Hippocampal formation (tissue), 2 donors: ENCODE measurements at places on chromosomes 4 and X.

GRCh38 chrX:3815896-3816664, 102.6 kb upstream of the PRKX start:
- DNase-seq = peak; percentile 2

- no peak for DNase-seq
Observed at GRCh38 chrX:119895843-119896326, at the start of gene AKAP14. TSS of gene AKAP14 (plus strand) at chrX:119895893. CDS start at chrX:119903224, 7,331 bp downstream.

GRCh38 chrX:41870719-41871151, 52.6 kb downstream of the CASK start:
- DNase-seq = no peak

DNA sequence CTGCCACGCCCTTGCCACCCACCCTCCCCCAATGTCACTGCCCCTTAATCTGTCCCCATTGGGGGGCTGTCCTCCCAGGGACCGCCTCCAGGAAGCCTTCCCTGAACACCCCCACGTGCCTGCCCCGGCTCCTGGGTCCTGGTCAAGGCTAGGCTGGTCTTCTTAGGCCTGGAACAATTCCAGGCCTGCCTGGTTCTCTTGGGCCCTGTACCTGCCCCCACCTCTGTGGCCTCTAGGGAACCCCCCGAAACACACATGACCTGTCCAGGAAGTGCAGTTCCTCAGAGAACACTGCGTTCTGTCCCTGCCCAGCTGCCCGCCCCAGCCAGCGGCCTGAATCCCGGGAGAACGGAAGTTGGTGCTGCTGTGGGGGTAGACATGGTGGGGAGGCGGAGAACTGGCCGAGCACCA, 5.1 kb downstream of the MXD4 start:
- DNase-seq = no peak

DNA sequence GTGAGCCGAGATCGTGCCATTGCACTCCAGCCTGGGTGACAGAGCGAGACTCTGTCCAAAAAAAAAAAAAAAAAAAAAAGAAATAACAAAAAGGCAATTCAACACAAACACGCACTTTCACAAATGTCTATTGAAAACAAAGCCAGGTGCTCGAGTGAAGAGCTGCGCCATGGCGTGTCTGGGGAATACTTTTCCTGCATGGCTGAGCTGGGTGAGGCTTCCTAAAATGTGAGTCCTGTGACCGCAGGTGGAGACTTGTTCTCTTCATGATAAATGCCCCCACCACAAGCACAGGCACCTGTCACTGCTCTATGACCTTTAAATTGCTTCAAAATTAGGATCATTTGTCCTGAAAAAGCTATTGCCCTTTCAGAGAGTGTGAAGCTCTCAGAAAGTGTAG, 4.0 kb upstream of the ABLIM2 start:
- DNase-seq = no peak

GRCh38 chr4:175714686-175715085, 97.4 kb downstream of the GPM6A start:
- no peak for DNase-seq

- DNase-seq = no peak
Observed at GRCh38 chr4:122762520-122762919, 30.0 kb downstream of the BBS12 start.

- DNase-seq = no peak
Observed at GRCh38 chr4:29153642-29154041, 1566.5 kb upstream of the PCDH7 start.

GRCh38 chrX:72382202-72382595, 76.5 kb upstream of the CITED1 start:
- no peak for DNase-seq

DNA sequence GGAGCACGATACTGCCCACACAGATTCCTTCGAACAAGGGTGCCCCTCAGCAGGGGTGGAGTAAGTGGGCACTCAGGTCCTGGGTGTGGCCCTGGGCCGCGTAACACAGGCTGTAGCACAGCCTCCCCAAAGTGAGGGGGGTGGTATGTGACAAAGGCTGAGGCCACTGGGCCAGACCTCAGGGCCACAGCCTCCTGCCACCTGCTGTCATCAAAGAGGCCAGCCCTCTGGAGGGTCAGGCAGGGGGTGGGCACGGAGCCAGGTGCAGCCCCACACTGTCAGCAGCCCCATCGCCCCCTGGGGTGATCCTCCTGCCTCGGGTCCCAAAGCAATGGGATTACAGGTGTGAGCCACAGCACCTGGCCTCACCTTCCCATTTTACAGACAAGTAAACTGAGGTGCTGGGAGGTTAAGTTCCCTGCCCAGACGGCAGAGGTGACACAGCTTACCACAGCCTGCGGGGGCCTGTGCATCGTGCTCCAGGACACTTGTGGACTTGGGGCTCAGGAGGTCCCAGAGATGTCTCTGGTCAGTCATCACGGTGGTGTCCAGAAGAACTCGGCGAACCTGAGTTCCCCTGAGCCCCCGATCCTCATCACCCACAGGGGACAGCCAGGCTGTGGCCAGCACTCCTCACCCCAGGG, 27.5 kb upstream of the MXD4 start:
- DNase-seq = no peak

- DNase-seq = no peak
Observed at GRCh38 chr4:106850691-106851090, 185.4 kb downstream of the DKK2 start.

GRCh38 chr4:153266988-153267387, 62.7 kb downstream of the TRIM2 start:
- DNase-seq = no peak

GRCh38 chrX:72203421-72203820, 21.9 kb downstream of the PIN4 start:
- no peak for DNase-seq

DNA sequence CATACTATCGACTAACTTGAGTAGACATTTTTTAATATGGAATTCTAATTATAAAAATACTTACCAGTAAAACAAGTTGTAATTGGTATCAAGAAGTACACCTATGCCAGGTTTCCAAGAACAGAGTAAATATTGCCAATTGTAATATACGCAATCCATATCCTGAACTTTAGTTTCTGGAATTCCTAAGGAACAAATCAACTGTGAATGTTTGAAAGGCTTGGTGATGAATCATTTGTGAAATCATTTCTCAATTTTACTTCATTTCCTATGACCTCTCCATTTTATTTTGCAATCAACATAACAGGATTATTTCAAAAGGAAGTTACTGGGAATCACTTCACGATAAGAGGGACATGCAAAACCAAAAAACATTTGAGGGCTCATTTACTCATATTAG, 3.7 kb downstream of the IL13RA2 start:
- DNase-seq = no peak

GRCh38 chrX:150508018-150508417, 60.4 kb upstream of the MTM1 start:
- no peak for DNase-seq

DNA sequence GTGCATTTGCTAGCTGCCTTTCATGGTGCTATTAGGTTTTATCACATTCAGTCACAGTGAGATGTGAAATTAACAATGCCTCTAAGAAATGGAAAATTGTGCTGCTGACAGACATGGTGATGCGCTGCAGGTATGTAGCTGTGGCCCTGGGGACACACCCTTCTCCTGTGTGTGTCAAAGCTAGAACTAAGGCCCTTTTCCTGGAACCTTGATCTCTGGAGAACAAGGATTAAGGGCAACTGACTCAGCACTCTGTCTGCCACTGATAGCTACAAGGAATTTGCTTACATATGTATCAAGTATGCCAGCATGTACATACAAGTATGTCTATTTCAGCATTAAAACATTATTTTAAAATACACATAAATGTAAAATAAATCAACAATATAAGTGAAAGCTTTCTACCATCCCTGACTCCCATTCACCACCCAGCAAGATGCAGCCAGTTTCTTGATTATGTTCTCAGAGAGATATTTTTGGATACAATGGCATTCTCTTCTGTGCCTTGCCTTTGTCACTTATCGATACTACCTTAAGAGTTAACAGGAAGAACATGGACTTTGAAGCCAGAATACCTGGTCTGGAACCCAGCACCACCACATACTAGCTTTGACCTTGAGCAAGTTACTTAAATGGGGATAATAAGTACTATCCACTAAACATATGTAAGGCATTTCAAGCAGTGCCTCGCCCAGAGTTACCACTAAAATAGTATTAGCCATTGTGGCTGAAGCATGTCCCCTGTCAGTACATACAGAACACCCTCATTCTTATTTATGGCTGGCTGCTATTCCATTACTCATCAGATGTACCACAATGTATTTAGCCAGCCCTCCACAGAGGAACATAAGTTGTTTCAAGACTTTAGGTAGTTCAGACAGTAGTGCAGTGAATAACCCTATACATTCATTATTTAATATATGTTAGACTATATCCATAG, 68.5 kb downstream of the NPNT start:
- DNase-seq = no peak

GRCh38 chr4:173168396-173169177, at the start of gene GALNT7:
TSS of gene GALNT7 (plus strand) at chr4:173168811. CDS start at chr4:173168836, 25 bp downstream.
- peak; percentile 63 for DNase-seq

GRCh38 chr4:182536221-182536811, 293.1 kb downstream of the TENM3 start:
- no peak for DNase-seq

GRCh38 chr4:122341886-122342285, 36.9 kb upstream of the ADAD1 start:
- DNase-seq = no peak

DNA sequence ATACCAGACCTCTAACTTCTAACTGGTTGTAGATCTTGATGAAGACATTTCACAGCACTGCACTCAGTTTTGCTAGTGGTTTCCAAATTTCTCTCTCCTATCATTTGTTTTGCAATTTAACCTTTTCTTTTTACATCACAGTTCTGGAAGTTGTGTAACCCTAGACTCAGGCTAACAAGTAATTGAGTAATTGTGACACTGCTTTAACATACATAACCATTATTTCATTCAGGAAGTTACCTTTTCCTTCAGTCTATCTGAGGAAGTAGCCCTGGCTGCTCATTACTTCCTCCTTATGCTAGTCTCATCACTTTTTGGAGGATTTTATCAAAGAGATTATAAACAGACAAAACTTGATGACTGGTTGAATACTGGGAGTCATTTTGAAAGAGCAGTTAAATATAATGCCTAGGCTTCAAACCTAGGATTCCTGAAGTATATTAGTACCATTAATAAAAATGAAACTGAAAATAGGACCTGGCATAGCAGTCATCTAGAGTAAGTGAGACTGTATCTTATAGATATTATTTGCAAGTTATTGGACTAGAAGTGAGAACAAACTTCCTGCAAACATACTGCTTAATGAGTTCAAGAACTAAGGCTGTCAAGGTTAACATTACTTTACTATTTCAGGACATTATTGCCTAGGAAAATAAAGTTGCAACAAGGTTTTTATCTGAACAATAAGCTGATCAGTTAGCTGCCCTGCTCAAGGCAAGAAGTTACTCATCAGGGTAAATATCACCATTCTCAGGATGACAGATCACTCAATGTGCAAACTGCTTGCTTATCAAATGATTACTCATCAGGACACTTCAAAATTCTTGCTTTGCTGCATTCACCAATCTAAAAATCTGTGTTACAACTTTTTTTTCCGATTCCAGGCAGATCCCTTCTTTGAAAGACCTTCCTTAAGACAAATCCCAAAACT, 25.6 kb upstream of the TEX13C start:
- DNase-seq = no peak

- no peak for DNase-seq
Observed at GRCh38 chr4:113040793-113041192, 8.7 kb upstream of the ANK2 start.

- DNase-seq = no peak
Observed at GRCh38 chr4:73166212-73166611, 92.4 kb downstream of the ANKRD17 start.

- no peak for DNase-seq
Observed at GRCh38 chr4:5469861-5470260, 238.5 kb downstream of the EVC2 start.

DNA sequence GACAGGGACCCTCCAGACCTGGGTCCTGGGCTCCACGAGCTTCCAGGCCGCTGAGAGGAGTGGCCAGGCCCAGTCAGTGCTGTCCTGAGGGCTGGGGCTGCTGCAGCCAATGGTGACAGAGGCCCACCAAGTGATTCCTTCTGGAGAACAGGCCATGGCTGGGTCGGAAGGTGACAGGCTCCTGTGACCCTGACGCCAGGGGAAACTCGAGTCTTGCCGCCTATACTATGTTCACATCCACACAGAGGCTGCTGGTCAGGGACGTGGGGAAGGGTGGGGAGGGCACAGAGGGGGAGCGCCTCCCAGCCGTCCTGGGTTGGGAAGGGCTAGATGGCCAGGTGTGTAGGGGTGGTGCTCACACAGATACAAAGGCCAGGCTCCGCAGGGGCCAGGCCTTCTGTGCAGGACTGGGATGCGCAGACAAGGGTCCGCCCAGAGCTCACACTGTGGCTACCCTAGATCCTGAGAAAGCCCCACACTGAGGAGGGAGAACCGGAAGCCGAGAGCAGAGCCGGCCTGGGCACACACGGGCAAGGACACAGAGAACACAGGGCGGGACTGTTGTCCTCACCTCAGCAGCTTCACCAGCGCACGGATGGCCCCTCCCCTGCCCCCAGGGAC, 81.4 kb downstream of the HTRA3 start:
- no peak for DNase-seq

DNA sequence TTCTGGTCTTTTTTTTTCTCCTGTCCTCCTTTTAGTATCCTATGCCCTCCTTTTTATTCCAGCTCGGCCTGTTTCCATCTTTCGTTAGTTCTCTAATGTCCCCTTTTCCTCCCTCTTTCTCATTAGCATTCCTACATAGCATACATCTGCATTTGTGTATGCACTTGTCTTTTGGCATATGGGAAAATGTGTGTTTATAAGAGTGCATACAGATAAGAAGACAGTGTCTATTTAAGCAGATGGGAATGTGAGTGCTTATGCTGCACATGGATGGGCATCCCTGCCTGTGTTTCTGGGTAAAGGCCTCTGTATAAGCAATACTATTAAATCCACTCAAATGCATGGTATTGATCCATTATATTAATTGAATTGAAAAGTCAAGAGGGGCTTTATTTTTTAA, 7.5 kb upstream of the GABRA2 start:
- DNase-seq = no peak

- DNase-seq = no peak
Observed at GRCh38 chr4:6058531-6059374, 40.5 kb upstream of the C4orf50 start.

DNA sequence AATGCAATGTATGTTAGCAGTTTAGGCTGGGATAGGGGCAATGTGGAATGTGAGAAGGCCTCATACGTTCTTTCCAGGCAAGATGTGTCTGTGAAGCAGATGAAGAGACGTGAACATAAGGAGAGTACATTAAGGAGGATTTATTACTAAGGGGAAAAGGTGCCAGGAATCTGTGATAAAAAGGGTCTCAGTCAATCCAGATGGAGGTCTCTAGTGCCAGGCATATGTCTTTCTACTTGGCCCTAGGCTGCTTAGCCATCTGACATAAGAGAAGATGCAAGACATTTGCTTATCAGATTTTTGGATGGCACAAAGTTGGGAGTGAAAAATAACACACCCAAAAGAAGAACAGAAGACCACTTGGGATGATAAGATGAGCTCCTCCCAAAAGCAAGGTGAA, 93.0 kb upstream of the PRKG2 start:
- DNase-seq = no peak
